HFFc6 (cell line): ENCODE measurements at places on chromosomes 3 and 15. TPM values are rescaled to one million over a fixed set of nuclear protein-coding genes. Genes with fewer than 3 reads are reported as not detected.

DNA sequence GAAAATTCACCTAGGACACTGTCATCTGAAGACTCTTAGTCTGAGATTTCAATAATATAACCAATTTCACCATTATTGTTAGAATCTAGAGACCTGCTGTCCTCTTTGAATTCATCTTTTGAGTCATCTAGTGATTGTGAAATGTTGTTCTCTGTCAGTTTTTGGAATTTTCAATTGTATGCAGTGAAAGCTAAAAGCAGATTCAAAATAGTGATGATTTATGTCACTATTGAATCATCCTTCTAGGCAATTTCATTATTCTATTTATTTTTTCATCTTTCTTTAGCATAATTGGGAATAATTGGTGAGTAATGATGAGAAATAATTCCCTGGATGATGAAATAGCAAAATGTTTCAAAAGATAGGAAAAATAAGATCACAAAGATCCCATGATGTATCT is 101.7 kb upstream of the EIF1B start:
- H3K36me3 ChIP-seq: no peaks in the 10 kb centered on the region
- peaks cover 8% of the 10 kb centered on the region; the same call in 1 of the 2 replicates for H3K27me3 ChIP-seq
- H3K4me1 ChIP-seq: no peaks in the 10 kb centered on the region
- no peak overlapping the region for H3K4me3 ChIP-seq

The CLSTN2 gene
- not detected in 3 replicates for total RNA-seq

The CHRM5 gene
- not detected in 3 replicates for total RNA-seq

GRCh38 chr15:49848282-49848724 is 227.5 kb downstream of the DTWD1 start:
- DNase-seq: peak; percentile 95
- peaks cover 2% of the 10 kb centered on the region for H3K27me3 ChIP-seq
- peak overlapping the region; percentile 85 for H3K27ac ChIP-seq
- peaks cover 72% of the 10 kb centered on the region for H3K4me1 ChIP-seq
- H3K36me3 ChIP-seq: peaks cover 27% of the 10 kb centered on the region

DNA sequence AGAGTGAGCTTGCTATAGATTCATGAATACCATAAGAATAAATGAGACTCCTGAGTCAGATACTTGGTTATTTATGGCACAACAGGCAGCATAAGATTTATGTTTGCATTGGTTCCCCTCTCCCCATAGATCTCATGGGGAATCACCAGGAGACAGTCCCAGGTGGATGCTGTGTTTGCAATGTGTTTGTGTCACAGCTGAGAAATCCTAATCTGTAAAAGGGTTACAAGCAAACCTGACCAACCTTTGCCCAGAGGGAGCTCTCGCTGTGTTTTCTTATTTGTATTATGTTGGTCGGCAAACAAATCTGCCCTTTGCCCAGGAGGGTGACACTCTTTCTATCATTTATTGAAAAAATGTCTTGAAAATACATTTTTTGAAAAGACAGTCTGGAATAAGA is 236.2 kb downstream of the ZPLD1 start:
- no peak overlapping the region for H3K4me3 ChIP-seq

The ROBO2 gene
- total RNA-seq: 0.09 to 0.23 TPM (median 0.13 TPM) in 3 replicates

DNA sequence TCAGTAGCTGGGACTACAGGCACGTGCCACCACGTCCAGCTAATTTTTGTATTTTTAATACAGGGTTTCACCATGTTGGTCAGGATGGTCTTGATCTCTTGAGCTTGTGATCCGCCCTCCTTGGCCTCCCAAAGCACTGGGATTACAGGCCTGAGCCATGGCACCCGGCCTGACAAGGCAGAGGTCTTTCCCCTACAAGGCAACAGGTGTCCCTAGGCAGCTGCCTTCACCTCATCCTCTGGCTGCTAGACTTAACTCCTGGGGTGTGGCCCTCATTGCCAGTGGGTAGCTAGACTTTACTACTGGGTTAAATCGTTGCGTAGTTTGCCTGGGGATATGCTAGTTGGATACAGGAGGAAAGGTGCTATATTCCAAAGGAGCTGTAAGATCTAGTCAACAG is 81.4 kb downstream of the CHRD start:
- DNase-seq: no peak
- no peak overlapping the region for H3K27ac ChIP-seq
- peaks cover 5% of the 10 kb centered on the region; the same call in 1 of the 2 replicates for H3K27me3 ChIP-seq

The HIGD2B gene
- not detected in 3 replicates for total RNA-seq

DNA sequence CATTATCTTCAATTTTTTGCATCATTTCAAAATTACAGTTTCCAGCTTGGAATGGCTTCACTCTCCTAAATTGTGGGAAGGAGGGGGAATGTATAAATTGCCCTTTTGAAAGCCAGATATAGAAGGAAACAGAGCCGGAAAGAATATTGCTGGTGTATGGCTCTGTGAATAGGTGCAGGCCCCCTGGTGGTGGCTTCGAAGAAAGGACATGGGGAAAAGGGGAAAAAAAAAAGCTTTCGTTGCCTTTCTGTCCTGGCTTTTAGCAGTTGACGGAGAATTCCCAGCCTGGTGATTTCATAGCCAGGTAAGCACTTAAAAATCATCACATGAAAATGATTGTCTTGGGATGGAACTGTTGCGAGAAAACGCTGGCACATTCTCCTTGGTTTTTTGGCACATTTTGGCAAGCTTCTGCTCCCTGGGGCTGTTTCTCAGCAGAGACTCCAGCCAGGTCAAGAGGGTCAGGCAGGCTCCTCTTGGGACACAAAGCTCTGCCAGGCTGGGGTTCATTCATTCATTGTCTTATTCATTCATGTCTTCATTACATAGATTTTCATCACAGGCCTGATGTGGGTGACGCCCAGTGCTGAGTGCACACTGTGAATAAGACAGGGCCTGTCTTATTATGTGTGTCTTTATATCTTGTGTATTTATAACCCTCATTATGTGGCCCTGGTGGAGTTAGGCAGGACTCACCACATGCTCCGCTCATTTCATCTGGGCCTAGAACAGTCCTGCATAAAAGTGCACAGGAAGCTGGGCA is 300.0 kb upstream of the TPM1 start:
- peak overlapping the region; percentile 96 for H3K27ac ChIP-seq
- peaks cover 67% of the 10 kb centered on the region for H3K4me1 ChIP-seq
- peak overlapping the region; percentile 63 for H3K4me3 ChIP-seq
- no peaks in the 10 kb centered on the region for H3K27me3 ChIP-seq
- DNase-seq: peak; percentile 92

The RHOV gene
- 0.11 to 0.25 TPM (median 0.18 TPM) in 3 replicates for total RNA-seq

- H3K27me3 ChIP-seq: peaks cover 38% of the 10 kb centered on the region
- DNase-seq: no peak
- peaks cover 12% of the 10 kb centered on the region for H3K4me1 ChIP-seq
- no peak overlapping the region for H3K27ac ChIP-seq
- no peaks in the 10 kb centered on the region for H3K36me3 ChIP-seq
Observed at GRCh38 chr15:70200511-70201424, 103.1 kb upstream of the TLE3 start.

- no peaks in the 10 kb centered on the region for H3K27me3 ChIP-seq
- H3K4me1 ChIP-seq: peaks cover 51% of the 10 kb centered on the region
- H3K36me3 ChIP-seq: no peaks in the 10 kb centered on the region
- no peak overlapping the region for H3K4me3 ChIP-seq
Observed at GRCh38 chr3:190375246-190375645, 12.7 kb upstream of the CLDN16 start.

DNA sequence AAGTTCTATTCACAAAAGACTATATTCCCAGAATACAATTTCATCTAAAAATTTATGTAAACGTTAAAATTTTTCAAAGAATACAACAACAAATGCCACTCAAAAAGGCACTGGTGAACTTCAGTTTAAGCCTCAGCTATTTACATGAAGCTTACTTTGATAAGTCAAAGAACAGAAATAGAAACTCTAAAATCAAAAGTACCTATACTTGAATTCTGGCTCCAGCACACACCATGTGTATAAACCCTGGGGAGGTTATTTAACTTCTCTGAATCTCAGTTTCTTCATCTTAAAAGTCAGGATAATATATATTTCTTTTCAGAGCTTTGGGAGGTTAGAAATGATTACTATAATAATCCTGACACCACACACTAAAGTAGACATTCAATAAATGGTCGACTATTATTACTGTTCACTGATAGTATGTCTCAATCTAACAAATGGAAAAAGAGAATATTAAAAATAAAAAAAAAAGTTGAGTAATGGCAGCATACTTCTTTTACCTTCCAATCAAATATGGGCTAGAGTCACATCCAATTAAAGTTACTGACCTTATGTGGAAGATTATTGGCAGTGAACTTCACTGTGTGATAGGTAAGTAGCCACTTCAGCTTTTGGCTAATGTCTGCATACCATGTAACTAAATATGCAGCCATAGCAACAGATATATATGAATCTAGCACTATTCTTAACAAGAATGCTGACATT is 248.4 kb downstream of the ISL2 start:
- no peak overlapping the region for H3K27ac ChIP-seq
- no peak for DNase-seq
- no peak overlapping the region for H3K4me3 ChIP-seq
- no peaks in the 10 kb centered on the region for H3K27me3 ChIP-seq
- peaks cover 11% of the 10 kb centered on the region for H3K36me3 ChIP-seq
